ENCODE measurements at places on chromosomes 1 and 21.

GRCh38 chr1:151547119-151547899, 7.2 kb downstream of the TUFT1 start:
- no peak for DNase-seq

GRCh38 chr1:204468206-204468605, 26.4 kb downstream of the PIK3C2B start:
- no peak for DNase-seq

GRCh38 chr21:37606549-37606948, 240.0 kb downstream of the DYRK1A start:
- DNase-seq, result no peak

DNA sequence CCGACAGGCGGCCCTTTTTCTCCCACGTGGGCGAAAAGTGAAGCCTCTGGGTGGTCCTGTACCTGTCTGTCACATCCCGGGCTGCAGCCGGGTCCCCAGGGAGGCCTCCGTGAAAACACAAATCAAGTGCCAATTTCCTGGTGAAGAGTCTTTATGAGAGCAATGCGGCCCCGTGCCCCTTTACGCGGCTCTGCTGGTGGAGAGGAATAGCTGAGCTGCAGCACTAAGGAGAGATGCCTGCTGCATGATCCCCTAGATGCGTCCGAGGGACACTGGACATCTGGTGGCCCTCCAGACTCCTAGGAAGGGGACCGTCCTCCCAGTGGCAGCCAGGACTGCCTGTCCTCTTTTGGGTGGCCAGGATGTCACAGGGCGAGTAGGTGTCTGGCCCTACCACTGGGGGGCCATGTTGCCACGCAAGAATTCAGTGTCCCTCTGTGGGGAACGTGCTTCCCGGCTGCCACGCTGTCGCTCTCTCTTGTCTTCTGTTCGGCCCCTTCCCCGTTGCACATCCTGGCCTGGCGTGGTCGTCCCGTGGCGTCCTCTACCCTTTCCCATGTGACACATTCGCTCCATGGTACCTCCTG, 38.7 kb downstream of the COL18A1 start:
- no peak for DNase-seq

Data from activated CD8-positive, alpha-beta memory T cell treated with anti-CD3 and anti-CD28 coated beads for 24 hours (primary cell).